ENCODE measurements at places on chromosomes 5 and 9. TPM values are rescaled to one million over a fixed set of nuclear protein-coding genes. Genes with fewer than 3 reads are reported as not detected.

TNFSF15 gene
- 0.29 TPM for total RNA-seq

- no peak for DNase-seq
These were observed 208.9 kb upstream of the SLC30A5 start for GRCh38 chr5:68884883-68885282.

- no peak for DNase-seq
These were observed 753.9 kb upstream of the DMAC1 start for GRCh38 chr9:8553444-8553843.

DNA sequence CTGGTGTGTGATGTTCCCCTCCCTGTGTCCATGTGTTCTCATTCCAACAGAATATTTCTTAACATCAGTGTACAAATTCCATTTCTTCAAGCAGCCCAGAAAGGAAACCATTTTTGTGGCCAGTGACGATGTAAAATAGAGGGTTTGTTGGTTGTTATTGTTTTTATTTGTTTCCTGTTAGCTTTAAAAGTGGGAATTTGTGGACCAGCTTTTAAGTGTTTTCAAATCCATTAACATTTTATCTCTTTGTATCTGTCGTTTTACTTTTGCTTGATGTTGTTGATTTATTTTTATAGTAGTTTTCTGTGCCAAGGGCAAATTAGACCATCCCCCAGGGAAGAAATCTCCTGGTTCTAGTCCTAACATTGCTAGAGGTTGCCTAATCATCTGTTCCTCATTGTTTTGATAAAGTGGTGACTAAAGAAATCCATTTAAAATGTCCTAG, 100.0 kb downstream of the GDNF start:
- no peak for DNase-seq
